ENCODE measurements at places on chromosomes 1 and 21.
A peak's percentile ranks its signal among the peaks of the same experiment; 100 is the strongest.

DNA sequence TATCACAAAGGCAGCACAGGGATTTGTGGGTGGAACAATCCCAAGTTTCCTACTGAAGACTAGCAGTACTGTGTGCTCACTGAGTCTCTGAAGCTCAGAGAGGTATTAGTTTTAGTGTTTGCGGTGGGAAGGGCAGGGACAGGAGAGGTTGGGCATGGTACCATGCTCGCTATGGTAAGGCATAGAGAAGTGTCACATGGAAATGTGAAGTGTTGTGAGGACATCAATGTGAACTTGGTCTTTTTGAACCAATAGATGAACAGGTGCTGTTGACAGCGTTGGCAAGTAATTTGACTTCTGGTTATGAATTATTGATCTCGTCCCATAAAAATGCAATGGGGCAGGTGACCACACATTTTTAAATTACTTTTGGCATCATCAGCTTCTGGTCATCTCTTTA lies 55.8 kb upstream of the ADAMTS1 start:
- no peak for DNase-seq

GRCh38 chr1:2165646-2166045 lies 28.9 kb downstream of the FAAP20 start:
- DNase-seq = no peak

DNA sequence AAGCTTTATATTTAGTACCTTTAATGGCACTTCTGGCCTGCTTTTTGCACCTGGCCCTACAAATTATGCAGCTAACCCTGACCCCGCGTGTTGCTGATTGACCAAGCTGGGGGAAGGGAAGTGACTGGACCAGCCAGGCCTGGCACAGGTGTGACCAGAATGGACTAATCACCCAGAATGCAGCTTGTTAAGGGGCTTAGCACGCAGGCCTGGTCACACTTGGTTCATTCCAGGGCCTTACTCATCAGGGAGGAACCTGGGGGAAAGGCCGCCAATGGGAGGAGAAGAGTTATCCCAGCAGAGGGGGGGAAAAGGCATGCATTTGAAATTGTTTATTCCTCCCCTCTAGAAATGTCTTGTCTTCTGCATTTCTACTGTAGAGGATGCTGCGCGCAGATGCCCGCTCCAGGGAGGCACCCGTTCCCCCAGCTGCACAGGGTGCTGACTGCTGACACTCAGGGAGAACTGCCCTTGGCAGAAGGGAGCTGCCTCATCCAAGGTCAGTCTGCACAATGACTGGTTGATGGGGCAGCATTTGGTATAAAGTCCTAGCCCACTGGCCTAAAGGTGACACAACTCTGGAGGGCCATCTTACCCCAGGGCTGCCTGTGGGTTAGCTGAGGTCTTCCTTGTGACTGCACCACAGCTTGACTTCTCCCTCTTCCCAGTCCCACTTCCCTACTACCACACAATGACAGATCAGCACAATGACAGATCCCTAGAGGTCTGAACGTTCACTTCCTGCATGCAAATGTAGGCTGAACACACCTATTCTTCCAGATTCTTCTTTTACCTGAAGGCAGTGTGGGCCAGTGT lies 29.0 kb downstream of the DHCR24 start:
- DNase-seq = no peak

DNA sequence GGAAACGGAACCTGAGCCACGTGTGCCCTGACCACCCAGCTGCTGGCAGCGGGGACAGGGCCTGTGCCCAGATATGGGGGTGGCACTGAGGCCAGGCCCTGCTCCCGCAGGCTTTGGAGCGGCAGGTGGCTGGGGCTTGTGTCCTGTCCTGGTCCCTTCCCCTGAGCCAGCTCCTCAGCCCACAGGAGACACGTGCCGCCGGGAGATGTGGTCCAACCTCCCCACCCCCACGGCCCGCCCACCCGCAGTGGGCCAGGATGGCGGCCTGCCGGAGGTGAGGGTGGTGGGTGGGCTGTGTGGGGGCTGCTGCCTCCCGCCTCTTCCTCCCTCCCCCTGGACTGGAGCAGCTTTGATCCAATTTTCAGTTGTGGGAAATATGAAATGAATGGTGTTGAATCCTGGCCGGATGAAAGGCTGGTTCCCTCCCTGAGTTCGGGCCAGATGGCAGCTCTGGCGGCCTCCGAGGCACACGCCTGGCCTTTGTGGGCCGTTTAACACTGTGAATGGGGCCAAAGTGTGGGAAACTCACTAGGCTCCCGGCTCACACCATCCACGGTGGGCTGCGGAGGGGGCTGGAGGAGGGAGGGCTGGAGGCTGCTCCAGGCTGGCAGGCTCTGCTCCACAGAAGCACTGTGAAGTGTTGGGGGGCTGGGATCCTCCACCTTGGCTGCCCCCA lies 2.6 kb upstream of the HES5 start:
- DNase-seq = no peak

DNA sequence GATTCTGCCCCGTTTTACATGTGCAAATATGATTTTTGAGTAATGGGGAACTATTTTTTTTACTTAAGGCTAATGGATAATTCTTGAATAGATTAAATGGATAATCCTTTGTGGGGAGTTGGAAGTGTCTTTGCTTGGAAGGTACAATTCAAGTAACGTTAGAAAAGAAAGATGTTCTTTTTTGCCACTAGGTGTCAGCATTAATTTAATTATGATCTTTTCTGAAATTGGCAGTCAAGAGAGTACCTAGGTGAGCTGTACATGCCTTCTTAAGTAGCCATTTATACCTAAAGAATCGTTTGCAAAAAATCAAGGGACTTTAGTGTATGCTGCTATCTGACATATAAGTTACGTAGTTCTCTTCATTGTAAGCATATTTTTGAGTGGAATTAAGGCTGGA lies 2.2 kb downstream of the FBXO28 start:
- DNase-seq = no peak

GRCh38 chr21:25658427-25659035 lies 19.5 kb downstream of the JAM2 start:
- no peak for DNase-seq

- no peak for DNase-seq
These were observed 18.6 kb downstream of the C8A start for GRCh38 chr1:56873213-56873612.

DNA sequence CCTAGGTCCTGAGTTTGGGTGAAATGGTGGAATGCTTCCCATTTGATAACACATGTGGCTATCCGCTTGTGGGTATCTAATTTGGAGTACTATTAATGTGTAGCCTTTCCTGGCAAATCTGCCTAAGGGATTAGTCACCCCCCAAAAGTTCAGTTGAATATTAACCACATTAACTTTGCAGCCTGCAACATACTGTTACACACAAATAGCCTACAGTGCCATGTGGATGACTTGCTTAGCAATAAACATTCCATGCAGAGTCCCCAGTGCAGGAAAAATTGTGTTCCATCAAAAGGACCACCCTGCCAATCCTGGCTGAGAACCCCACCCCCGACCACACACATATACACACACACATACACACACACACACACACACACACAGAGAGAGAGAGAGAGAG lies 303.3 kb upstream of the ESRRG start:
- no peak for DNase-seq

GRCh38 chr1:176073524-176074157 lies 133.4 kb downstream of the COP1 start:
- peak; percentile 64 for DNase-seq

DNA sequence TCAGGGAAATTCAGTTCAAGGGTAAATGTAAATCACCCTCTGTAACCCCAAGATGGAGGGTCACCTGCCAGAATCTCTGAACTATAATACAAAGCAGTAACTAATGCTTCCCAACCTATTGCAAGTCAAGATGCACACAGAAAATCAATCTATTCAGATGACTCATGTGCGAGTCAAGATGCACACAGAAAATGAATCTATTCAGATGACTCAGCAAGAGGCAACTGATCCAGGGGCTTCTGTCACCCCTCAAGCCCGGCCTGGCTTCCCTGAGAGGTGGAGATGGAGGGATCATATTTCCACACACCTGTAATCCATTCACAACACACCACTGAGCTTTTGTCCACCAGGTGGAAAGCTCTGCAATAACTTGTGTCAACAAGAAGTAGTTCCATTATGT lies 17.4 kb upstream of the HIVEP3 start:
- DNase-seq = no peak

- DNase-seq = no peak
These were observed 700 bp upstream of the KMO start for GRCh38 chr1:241531195-241532161.

DNA sequence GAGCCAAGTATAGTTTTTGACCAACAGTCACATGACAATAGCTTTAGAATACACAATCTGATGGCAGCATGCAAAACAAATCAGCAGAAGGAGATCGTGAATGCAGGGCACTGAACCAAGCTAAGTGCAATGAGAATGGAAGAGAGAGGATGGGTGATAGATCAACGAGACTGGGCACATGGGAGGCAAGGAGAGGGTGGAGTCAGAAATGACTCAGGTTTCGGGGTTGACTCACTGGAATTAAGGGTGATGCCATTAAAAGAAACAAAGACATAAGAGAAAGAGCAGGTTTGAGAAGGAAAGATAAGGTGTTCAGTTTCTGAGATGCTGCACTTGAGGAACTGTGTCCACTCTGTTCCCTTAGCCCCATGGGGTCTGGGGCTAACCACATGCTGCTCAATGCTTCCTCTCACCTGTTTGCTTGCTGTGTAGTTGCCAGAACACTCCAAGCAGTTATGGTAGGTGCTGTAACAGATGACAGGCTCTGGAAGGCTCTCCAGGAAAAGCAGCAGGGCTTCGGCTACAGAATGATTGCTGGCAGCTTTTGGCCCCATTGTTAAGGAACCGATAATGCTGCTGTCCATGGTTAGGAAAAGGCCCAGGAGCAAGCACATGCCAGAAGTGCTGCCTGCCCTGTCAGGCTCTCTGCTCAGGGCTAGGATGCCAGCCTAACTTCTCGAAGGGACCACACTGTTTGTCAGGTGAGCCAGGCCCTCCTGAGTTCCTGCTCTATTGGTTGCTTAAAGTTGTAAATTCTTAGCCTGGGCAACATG lies 6.1 kb upstream of the MTF1 start:
- no peak for DNase-seq

- DNase-seq = no peak
These were observed 55.5 kb downstream of the CAPN8 start for GRCh38 chr1:223609977-223610376.

DNA sequence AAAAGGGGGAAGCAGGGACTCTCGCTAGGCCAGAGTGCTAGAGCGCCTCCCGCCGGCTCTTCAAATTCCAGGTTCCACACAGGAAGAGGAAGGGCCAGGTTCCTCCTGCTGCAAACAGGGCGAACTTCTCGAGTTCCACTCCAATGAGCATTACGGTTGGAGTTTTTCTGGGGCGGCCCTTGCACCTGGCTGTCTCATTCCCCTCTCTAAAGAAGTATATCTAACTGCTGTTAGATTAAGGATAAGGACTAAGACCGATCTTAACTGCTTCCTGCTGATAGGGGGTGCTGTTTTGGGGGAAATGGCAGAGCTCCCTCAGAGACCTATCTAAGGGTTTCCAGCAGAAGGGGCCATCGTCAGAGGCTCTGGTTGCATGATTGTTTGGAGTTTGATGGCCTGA lies 138.0 kb downstream of the RABGAP1L start:
- no peak for DNase-seq

DNA sequence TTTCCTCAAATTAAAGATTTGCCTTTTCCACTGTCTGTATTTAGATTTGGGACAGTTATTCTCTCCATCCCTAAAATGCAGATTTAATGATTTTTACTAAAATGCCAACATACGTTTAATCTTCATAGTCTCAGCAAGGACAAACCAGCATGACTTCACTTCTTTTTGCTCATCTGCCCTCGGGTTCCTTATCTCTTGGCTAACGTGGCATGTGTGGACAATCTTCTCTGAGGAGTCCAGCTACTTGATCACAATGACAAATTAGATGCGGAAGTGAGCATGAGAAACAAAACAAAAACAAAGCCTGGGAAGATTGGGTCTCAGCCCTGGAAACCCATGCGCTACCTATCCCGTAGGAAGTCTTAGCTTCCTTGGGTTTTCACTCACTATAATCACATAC lies 1.0 kb downstream of the MRAP start:
- no peak for DNase-seq

- no peak for DNase-seq
These were observed 15.5 kb downstream of the CAMTA1 start for GRCh38 chr1:6800745-6801144.

GRCh38 chr21:46425571-46425970 lies 33.1 kb upstream of the DIP2A start:
- no peak for DNase-seq

DNA sequence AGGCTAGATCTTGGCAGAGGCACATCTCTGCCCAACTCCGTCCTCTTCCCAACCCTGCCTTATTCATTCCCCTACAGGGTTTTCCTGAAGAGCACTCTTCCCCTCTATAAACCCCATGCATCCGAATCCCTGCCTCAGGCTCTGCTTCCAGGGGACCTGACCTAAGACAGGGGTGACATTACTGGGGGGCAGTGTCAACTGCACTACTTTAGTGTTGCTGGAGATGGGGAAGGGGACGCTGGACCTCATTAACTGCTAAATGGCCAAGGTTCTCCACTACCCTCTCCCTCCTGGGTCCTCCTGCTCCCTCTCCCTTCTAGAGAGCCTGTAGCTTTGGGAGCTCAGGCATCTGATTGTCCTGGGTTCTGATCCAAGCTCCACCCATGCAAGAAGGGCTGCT lies 126.2 kb downstream of the GRIK3 start:
- DNase-seq = no peak

DNA sequence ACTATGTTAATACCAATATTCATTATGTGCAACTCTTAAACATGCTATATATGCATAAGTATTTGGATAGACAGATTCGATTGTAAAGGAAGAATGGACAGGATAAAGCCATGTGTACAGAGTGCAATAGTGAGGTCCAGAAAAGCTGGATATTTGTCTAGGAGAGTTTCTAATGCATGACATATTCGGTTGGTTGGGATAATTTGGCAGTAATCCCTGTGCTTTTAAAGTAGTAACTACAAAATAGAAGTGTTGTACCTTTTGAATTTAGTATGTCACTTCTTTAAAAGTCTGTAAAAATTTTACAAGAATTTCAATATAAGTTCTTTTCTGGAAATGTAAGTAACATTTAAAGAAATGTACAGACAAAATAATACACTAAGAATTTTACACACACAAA lies 774.5 kb downstream of the USP25 start:
- no peak for DNase-seq

DNA sequence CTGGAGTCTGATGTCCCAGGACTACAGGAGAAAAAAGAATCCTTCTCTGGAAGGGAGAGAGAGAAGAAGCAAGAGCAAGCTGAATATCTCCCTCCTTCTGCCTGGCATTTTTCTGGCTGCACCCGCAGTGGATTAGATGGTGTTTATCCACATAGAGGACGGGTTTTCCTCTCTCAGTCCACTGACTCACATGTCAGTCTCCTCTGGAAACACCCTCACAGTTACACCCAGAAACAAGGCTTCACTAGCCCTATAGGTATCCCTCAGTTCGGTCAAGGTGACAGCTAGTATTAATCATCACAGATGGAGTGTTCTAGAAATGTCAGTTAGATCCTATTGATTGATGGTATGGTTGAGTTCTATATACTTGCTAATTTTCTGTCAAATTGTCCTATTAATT lies 87.9 kb downstream of the RHOU start:
- DNase-seq = no peak

GRCh38 chr1:212030936-212031528 lies 4.3 kb downstream of the INTS7 start:
- no peak for DNase-seq

All from endothelial cell (in vitro differentiated cells).